ENCODE measurements at places on chromosomes 4 and X.

DNA sequence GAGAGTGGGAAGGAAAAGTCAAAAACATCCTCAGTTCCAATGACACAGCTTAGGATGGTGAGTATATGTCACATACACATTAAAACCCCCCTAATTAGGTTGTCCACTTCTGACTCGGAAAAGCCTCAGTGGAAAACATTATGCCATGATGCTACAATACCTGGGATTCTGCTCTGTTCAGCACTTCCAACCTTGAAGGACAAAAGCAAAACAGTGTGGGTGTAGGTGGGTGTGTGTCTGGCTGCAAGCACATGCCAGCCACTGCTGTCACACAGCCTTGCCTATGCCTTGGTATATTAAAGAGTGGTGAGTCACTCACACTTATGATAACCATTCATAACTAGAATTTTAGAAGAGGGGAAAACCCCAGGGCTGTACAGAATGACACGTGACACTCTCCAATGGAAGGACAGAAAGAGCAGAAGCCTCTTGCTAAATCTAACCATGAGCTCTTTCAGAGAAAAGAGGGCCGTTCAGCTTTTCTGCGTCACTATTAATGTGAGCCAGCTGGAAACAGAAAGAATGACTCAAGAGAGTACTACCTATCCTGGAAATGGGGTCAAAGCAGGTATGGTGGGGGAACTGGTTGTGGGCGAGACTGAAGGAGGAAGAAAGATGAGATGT is 159.6 kb downstream of the TET2 start:
- no peak for DNase-seq

DNA sequence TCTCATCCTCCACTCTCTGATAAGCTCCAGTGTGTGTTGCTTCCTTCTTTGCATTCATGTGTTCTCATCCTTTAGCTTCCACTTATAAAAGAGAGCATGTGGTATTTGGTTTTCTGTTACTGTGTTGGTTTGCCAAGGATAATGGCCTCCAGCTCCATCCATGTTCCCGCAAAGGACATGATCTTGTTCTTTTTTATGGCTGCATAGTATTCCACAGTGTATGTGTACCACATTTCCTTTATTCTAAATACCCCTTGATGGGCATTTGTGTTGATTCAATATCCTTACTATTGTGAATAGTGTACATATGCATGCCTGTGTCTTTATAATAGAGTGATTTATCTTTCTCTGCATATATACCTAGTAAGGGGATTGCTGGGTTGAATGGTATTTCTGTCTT is 155.1 kb downstream of the DCK start:
- DNase-seq = no peak

GRCh38 chr4:167452922-167453430 is 218.7 kb upstream of the SPOCK3 start:
- no peak for DNase-seq

GRCh38 chr4:47698837-47699236 is 139.0 kb downstream of the CORIN start:
- no peak for DNase-seq

- DNase-seq = no peak
These were observed 240.1 kb upstream of the NOCT start for GRCh38 chr4:138775489-138775888.

DNA sequence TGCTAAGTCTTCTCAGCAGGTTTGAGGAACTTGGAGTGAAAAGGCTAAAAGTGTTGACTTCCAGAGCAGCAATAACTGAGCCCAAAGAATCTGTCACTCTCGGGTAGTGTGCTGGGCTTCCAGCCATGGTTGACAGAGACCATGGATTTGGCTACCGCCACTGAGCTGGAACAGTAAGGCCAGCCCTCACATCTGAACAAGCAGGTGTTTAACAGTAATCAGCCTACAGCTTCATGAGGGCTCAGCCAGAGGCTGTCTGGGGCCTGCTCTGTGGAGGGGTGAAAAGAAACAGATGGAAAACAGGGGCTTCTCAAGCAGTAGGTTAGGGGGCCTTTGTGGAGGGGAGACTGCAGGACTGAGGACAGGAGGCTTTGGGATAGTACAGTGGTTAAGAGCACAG is 14.9 kb downstream of the RASL11B start:
- DNase-seq = no peak

GRCh38 chr4:174352061-174352819 is 68.5 kb downstream of the CEP44 start:
- no peak for DNase-seq

GRCh38 chr4:90476019-90476418 is 348.8 kb downstream of the CCSER1 start:
- no peak for DNase-seq

- peak; percentile 26 for DNase-seq
These were observed 153.2 kb upstream of the RPL34 start for GRCh38 chr4:108466936-108467902.

GRCh38 chr4:94583914-94584641 is 132.3 kb downstream of the PDLIM5 start:
- no peak for DNase-seq

- no peak for DNase-seq
These were observed 544.7 kb upstream of the NR3C2 start for GRCh38 chr4:148986951-148987350.

GRCh38 chr4:171239196-171239595 is 574.0 kb upstream of the GALNTL6 start:
- DNase-seq = no peak

DNA sequence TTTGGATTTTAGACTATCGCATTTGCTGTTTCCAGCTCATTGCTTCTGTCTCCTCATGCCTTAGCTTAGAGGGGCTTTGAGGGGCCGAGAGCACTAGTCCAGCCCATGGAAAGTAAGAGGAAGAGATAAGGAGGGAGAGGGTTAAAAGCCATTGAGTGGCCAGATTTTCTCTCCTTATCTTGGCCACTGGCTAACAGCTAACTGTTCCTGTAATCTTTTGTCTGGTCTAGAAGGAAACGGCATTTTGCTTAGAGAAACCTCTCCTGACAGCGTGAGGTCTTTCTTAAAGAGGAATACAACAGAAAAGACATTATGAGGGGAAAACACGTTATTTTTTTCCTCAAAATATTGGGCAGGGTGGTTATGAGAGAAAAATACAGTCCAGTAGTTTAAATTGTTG is 7.9 kb downstream of the GPR101 start:
- DNase-seq = no peak

- no peak for DNase-seq
These were observed 633 bp downstream of the FAM199X start for GRCh38 chrX:104166735-104167436.

- no peak for DNase-seq
These were observed 43.7 kb upstream of the S100G start for GRCh38 chrX:16606142-16606720.

- DNase-seq = no peak
These were observed 1.5 kb upstream of the IL21 start for GRCh38 chr4:122622400-122622799.

DNA sequence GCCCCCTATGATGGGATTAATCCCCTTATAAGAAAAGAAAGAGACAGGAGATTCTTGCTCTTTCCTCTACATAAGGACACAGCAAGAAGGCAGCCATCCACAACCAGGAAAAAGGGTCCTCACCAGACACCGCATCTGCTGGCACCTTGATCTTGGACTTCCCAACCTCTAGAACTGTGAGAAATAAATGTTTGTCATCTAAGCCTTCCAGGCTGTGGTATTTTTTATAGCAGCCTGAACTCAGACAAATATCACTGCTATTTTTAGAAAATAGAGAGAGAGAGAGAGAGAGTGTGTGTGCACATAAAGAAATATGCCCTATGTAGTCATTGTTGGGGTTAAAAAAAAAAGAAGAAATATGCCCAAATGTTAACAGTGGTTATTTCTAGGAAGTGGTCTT is 104.2 kb downstream of the PAPSS1 start:
- no peak for DNase-seq

- DNase-seq = no peak
These were observed 63.3 kb downstream of the TBC1D14 start for GRCh38 chr4:6972911-6973310.

GRCh38 chr4:168797738-168798375 is 212.2 kb downstream of the CBR4 start:
- DNase-seq = no peak

GRCh38 chr4:101258883-101259282 is 88.4 kb downstream of the PPP3CA start:
- no peak for DNase-seq

DNA sequence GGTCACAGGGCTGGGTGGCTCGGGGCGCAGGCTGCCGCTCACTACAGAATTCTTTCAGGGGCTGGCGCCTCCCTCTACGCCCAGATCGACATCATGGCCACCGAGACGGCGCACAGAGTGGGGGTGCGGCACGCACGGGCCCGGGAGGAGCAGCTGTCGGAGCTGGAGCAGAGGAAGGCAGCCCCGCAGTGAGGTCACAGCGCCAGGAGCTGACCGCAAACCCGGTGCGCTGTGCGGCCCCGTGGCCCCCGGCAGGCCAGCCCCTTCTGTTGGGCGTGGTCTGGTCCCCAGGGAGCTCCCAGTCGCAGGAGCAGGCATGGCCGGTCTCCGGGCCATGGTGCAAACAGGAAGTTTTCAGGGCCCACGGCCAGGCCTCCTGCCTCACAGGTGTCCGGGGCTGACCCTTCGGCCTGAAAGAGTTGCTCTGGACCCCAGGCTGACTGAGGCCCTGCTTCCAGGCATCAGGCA is 31.6 kb downstream of the LRPAP1 start:
- no peak for DNase-seq

GRCh38 chr4:129240816-129241215 is 144.9 kb downstream of the C4orf33 start:
- DNase-seq = peak; percentile 5

DNA sequence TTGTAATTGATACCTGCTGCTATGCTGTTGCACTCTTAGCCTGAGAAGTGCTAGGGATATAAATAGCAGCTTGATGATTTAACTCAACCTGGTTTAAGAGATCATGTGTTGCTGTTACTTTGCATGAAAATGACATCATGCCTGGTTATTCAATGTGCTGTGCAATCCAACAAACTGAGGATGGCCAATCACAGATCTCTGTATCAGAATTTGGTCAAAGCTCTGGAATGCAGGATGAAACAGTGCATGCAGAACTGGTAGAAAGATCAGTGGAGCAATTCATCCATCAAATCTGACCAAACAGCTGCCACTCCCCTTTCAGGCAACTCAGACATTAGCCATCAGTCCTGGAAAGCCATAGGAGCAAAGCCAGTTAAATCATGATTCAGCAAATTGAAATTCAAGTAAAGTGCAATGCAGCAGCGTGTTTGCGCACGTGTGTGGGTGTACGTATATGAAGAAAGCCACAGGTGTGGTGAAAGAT is 160.3 kb upstream of the RASGEF1B start:
- DNase-seq = peak; percentile 26

DNA sequence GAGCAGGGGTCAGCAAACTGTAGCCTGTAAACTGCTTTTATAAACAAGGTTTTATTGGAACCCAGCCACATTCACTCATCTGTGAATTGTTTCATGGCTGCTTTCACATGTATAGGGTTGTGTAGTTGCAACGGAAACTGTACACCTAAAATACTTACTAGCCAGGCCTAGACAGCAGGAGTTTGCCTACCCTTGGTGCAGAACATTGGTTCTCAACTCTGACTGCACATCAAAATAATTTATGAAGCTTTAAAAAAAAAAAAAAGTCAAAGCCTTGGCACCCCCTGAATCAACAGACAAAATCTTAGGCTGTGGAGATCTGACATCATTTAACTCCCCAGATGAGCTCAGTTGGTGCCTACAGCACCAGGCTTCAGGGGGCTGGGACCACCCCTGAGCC is 27.8 kb downstream of the ADGRA3 start:
- DNase-seq = no peak

- DNase-seq = no peak
These were observed 682.4 kb upstream of the GRIA3 start for GRCh38 chrX:122501652-122502051.

DNA sequence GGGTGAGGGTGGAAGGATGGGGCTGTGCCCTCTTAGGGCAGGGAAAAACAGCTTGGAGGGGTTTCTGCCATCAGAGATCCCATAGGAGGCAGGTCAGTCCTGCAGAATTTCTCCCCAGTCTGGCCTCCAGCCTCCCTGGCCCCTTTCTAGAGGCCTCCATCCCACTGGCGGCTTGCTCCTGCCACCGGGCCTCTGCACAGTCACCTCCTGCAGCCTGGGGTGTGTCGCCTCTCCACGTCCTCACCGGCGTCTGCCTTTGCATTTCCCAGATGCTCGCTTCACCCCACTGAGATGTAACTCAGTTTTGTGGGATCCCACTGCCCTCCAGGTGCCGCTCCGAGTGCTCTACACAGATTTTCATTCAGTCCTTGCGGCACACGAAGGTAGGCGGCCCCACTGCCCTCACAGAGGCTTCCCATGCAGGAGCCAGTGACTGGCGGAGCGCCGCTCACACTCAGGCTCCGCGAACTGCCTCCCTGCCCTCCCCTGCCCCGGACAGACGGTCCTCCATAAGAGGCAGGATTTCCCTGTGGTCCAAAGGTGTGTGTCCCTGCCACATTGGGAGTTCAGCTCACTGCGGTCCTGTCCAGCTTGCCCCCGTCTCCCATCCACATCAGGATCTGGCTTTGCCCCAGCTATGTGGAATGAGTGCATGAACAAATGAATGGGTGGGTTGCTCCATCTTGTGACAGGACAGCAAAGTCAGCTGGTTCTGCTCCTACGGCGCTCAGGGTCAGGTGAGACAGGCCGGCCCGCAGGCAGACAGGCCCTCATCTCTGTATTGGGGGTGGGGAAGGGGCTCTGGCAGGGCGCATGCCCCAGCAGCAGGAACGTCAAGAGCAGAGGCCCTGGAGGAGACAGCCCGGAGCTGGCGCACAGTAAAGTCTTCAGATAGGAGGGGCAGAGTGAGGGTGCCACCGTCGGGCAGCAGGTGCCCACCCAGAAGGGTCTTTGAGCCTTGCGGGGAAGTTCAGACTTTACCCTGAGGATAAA is 2.7 kb upstream of the TMEM271 start:
- DNase-seq = no peak

GRCh38 chrX:43380704-43381103 is 275.4 kb upstream of the MAOA start:
- DNase-seq = no peak

DNA sequence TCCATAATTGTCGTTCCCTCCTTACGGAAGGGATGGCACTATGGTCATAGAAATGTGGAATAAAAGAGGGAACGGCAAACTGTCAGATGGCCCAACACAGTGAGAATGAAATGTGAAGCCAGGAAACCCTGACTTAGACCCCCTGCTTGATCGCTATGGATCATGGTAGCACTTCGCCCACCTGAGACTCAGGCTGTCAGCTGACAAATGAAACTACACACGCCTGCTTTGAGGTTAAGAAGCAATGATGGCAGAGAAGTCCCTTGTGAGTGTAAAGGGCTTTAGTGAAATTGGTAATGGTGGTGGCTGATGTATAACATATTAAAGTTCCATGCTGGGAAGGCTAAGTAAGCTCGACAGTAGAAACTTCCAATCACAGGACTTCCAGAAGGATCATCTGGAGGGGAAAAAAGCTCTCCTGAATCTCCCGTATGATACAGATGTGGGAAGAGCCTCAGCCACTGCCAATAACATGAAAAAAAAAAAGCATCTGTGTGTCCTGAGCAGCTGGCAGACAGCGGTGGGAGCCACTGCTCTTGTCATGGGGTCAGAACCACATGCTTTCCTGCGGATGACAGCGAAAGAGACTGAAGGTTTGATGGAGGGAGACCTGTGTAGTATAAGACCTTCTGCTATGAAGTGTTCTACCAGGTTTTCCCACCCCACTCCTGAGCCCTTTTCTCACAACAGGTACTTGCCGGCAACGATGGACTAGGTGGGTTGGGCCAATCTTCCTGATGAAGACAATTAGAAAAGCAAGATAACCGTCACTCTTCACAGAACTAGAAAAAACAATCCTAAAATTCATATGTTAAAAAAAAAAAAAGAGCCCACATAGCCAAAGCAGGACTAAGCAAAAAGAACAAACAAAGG is 107.6 kb downstream of the AFAP1 start:
- no peak for DNase-seq

GRCh38 chr4:73841243-73841925 is 4.9 kb downstream of the CXCL6 start:
- no peak for DNase-seq

GRCh38 chr4:88646528-88647280 is 50.9 kb downstream of the NAP1L5 start:
- DNase-seq = no peak
